ENCODE measurements at places on chromosomes 16 and 17. TPM values are rescaled to one million over a fixed set of nuclear protein-coding genes. Genes with fewer than 3 reads are reported as not detected.

DNA sequence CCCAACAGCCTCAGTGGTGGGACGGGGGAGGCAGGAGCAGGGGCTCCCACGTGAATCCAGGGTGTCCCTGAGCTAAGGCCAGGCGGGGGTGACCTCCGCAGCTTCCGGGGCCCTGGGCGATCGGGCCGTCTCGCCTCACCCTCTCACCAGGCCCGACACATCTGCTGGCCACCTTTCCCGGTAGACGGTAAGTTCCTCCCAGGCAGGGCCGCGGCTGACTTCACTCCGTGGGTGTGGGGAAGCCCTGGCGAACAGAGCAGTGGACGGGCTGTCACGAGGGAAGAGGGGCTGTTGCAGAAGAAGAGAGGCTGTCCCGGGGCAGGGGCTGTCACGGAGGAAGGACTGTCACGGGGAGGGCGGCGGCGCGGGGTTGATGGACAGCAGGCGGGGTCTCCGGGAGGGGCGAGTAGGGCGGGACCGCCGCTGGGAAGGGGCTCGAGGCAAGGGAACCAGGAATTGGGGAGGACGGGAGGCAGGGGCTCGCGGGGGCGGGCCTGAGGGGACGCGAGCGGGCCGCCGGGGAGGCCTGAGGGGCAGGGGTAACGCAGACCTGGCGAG lies 498 bp downstream of the PKMYT1 start:
- no peaks in the 10 kb centered on the region for H3K36me3 ChIP-seq
- peaks cover 35% of the 10 kb centered on the region for H3K27me3 ChIP-seq
- H3K4me3 ChIP-seq, result peak overlapping the region; percentile 74
- no peak overlapping the region for H3K27ac ChIP-seq
- DNase-seq, result no peak
- H3K4me1 ChIP-seq, result peaks cover 33% of the 10 kb centered on the region

GRCh38 chr16:57859331-57859730 lies 57.0 kb upstream of the KIFC3 start:
- H3K4me1 ChIP-seq, result peaks cover 27% of the 10 kb centered on the region
- no peak overlapping the region for H3K4me3 ChIP-seq
- no peaks in the 10 kb centered on the region for H3K36me3 ChIP-seq
- H3K27ac ChIP-seq, result peak overlapping the region; percentile 71
- no peaks in the 10 kb centered on the region for H3K27me3 ChIP-seq
- no peak for DNase-seq

The SLC35G6 gene
- total RNA-seq, result not detected

- H3K36me3 ChIP-seq, result no peaks in the 10 kb centered on the region
- no peak overlapping the region for H3K4me3 ChIP-seq
- no peak for DNase-seq
These were observed 22.0 kb downstream of the TEX14 start for GRCh38 chr17:58669853-58670252.

- no peak overlapping the region for H3K4me3 ChIP-seq
- H3K36me3 ChIP-seq, result no peaks in the 10 kb centered on the region
- H3K27me3 ChIP-seq, result no peaks in the 10 kb centered on the region
- no peak for DNase-seq
- no peaks in the 10 kb centered on the region for H3K4me1 ChIP-seq
- no peak overlapping the region for H3K27ac ChIP-seq
These were observed 86.3 kb upstream of the DHX40 start for GRCh38 chr17:59479141-59479540.
